HS-27A (cell line): ENCODE measurements at places on chromosomes 13 and 19.
A peak's percentile ranks its signal among the peaks of the same experiment; 100 is the strongest.

- no peak for DNase-seq
Observed at GRCh38 chr13:26529441-26529840, 28.0 kb upstream of the WASF3 start.

GRCh38 chr19:49120325-49120683 is 960 bp downstream of the PPFIA3 start:
- DNase-seq, result no peak

GRCh38 chr19:1725100-1726064 is 27.9 kb upstream of the ONECUT3 start:
- DNase-seq, result no peak

GRCh38 chr19:16384688-16385087 is 60.1 kb downstream of the KLF2 start:
- no peak for DNase-seq

- no peak for DNase-seq
Observed at GRCh38 chr13:33058776-33059327, 42.6 kb downstream of the KL start.

- no peak for DNase-seq
Observed at GRCh38 chr19:5877882-5878281, 7.5 kb upstream of the FUT5 start.

DNA sequence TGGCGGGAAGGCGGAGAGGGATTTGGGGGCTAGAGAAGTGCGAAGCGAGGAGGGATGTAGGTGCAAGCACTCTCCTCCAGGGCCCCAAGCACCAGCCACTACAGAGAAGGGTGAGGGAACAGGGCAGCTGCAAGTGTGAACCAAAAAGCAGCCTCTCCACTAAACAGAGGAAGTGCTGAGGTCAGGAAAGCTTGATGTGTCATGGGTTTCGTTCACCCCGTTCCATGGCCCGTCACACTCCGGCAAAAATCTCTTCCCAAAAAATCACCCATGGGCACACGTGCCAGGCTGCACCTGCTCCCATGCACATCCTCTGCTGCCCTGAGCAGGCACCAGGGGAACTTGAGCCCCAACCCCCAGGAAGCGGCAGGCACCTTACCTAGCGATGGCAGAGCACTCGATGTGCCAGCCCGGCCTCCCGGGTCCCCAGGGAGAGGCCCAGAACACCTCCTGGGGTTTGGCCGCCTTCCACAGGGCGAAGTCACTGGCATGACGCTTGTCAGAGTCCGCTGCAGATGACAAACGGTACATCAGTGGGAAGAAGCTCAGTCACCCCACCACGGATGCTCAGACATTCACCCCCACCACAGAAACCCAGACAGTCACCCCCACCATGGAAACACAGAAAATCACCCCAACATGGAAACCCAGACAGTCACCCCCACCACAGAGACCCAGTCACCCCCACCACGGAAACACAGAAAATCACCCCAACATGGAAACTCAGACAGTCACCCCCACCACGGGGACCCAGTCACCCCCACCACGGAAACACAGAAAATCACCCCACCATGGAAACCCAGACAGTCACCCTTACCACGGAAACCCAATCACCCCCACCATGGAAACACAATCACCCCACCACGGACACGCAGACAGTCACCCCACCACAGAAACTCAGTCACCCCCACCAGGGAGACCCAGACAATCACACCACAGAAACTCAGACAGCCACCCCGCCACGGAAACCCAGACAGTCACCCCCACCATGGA is 29.0 kb downstream of the CARS2 start:
- DNase-seq, result no peak

- DNase-seq, result peak; percentile 59
Observed at GRCh38 chr13:30847650-30848307, 58.3 kb upstream of the MEDAG start.

DNA sequence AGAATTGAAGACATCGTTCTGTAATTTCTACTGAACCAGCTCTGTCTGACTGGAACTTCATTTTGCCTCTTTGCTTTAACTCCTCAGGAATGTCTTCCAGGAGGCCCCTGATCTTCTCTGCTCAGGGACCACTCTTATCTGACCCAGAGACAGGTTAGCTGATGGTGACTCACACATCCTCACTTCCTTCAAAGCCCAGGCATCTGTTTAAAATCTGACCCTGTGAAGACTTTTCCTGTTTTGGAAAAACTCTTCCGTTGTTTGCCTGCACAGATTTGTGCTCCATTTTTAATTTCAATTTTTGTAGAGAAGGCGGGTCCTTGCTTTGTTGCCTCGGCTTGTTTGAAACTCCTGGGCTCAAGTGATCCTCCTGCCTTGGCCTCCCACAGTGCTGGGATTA is 1.6 kb downstream of the ARL11 start:
- DNase-seq, result no peak

GRCh38 chr13:32989290-32989667 is 26.9 kb upstream of the KL start:
- DNase-seq, result no peak
